Kidney glomerular epithelial cell (primary cell): ENCODE measurements at places on chromosomes 16 and 17.

DNA sequence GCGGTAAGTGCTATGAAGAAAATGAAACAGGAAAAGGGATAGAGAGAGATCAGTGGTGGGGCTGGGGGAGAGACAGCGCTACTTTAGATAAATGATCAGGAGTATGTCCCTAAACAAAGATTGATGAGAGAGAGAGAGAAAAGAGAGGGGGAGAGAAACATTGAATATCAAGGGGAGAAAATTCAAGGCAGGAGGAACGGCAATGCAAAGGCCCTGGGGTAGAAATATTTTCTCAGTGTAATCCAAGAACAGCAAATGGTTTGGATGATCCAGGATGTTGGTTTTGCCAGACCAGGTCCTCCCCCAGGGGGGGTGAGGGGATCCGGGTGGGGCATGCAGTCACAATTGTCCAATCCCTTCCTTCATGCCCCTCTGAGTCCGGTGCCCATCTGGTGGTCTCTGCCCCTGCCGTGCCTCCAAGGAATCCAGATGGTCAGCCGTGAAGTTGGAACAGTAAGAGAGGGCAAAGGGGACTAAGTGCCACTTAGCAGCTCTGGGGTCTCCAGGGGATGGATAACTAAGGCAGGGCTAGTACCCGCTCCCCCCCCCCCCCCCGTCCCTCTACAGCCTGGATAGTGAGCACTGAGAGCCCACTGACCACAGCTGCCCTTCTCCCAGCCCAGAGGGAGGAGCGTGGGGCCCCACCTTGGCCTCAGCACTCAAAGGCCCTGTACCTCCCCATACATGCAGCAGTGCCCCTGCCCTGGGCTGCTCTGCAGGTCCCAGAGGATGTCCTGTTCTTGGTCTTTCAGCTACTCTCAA, 43.7 kb downstream of the TMEM132E start:
- DNase-seq, result no peak

GRCh38 chr16:9008601-9009260, 45.0 kb upstream of the USP7 start:
- DNase-seq, result peak; percentile 33

- DNase-seq, result no peak
Measured at GRCh38 chr17:81483085-81483861, 29.3 kb downstream of the ACTG1 start.

GRCh38 chr16:30557707-30557956, 542 bp downstream of the ZNF764 start:
- no peak for DNase-seq

GRCh38 chr16:2517954-2518605, 2.1 kb upstream of the AMDHD2 start:
- no peak for DNase-seq

GRCh38 chr17:66952031-66952524, 12.4 kb upstream of the CACNG4 start:
- DNase-seq, result peak; percentile 94

DNA sequence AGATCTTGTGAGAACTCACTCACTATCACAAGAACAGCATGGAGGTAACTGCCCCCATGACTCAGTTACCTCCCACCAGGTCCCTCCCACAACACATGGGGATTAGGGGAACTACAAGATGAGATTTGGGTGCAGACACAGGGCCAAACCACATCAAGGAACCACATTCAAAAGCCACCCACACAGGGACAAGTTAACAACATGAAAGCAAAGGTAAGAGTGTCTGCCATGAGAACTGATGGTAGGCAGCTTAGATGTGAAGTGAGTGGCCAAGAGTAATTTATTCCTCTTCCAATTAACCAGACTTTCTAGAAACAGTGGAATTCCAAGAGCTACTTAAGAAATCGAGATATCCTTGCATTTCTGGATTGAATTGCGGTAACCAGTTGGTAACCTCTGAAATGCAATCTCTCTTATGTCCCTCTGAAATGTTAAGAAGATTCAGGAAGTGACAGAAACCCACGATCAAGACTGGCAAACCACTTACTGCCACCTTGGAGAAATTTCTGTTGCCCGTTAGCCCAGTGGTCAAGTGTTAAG, 167.4 kb upstream of the CACNG5 start:
- DNase-seq, result no peak

DNA sequence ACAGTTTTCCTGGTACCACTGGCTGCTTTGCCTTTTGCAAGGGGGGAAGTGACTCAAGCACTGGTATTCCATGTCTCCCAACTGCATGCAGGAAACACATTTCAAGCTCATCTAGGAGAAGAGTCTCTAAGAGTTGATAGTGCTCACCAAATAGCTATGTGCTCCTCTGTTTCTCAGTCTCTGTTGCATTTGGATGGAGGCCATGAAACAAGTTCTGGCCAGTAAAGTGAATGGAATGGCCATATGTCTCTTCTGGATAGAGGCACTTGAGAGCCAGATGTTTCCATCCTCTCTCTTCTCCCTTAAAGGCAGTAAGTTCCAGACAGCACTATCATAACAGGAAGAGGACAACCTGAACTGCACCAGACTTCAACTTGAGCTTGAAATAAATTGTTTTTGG, 60.6 kb downstream of the C16orf82 start:
- DNase-seq, result no peak

- DNase-seq, result peak; percentile 10
Measured at GRCh38 chr16:88705076-88705684, 1.0 kb downstream of the RNF166 start.

GRCh38 chr17:30821871-30822723, 2.4 kb downstream of the CRLF3 start:
- no peak for DNase-seq

- DNase-seq, result no peak
Measured at GRCh38 chr17:45284176-45285140, 22.6 kb upstream of the SPATA32 start.

DNA sequence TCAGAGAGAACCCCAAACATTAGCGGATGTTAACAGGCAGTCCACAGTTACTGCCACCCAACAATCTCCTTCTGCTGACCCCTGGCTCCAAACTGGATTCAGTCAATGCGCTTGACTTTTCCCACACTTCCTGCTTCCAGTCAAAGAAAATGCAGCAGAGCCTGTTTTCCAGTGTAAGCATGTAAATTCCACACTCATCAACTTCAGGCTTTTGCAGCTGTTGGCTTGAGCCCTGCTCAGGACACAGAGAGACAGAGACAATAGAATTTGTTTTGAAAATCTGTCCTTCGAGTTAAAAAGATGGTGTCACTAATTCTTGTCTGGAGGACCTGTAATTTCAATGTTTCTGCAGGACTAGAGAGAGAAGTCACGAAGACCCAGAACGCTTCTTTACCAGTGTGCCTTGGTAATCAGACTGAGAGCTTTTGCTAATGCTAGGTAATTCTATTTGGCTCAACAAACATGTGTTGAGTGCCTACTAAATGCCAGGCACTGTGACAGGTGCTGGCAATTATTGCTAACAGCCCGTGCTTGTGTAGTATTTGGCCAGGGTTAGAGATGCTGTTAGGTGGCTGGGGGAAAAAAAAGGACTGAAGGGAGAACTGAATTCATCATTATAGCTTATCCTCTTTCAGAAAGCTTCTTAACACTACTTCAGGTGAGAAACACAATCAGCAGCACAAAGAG, 32.5 kb downstream of the HOXB1 start:
- no peak for DNase-seq

DNA sequence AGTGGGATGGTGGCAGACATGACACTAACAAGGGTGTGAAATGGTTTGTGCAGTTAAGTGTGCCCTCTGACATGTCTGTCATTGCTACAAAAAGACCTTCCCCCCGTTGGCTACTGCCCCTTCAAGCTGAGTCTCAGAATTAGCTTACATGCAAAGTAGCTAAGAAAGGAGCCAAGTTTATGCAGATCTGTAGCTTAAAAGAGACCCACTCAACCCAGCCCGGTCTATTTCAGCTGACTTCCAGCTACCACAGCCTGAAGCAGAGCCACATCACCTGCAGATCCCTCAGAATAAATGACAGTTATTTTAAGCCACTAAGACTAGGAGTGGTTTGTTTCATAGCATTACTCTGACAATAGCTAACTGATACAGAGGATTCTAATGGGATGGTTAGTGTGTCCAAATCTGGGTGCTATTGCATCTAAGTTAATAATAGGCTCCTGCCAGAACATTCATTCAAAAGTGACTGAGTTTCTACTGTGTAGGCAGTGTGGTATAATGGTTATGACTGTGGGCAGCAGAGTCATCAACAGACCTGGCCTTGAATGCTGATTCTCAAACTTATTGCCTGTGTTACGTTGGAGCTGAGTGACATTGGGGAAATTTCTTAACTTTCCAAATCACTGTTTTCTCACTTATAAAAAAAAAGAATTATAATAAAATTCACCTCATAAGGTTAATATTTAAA, 11.7 kb downstream of the C17orf67 start:
- DNase-seq, result no peak

- DNase-seq, result peak; percentile 44
Measured at GRCh38 chr17:49913226-49914095, 55.5 kb upstream of the DLX4 start.

DNA sequence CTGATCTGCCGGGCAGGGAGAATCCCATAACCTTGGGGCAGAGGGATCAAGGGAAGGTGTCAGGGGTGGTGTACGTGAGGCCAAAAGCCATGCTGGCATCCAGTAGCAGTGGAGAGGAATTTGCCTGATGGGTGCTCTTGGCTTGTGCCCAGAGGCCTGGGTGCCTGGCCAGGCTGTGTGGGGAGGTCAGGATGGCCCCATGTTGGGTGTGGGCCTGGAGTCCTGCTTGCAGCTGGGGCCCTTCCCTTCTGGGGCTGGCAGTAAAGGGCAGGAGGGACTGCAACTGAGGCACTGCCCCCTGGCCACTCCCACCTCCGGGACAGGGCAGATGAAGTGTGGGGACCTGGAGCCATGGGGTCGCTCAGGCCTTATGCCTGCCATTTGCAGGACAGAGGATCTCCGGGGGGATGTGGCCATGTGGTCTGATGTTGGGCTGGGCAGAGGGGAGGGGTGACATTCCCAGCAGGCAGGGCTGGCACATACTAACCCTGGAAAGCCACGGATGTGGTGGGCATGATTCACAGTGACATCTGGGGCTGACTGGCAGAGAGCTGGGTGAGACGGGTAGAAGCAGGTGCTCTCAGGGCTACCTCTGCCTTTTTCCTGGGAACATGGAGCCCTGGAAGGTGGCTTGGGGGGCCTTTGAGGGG, 3.5 kb downstream of the FMNL1 start:
- no peak for DNase-seq

GRCh38 chr17:32566303-32566702, 79.5 kb downstream of the CDK5R1 start:
- DNase-seq, result no peak
